Esophagus squamous epithelium (tissue), 5 donors: ENCODE measurements at places on chromosomes 16 and 17.

GRCh38 chr17:386141-386876 is 33.7 kb upstream of the RPH3AL start:
- no peak for DNase-seq

- DNase-seq = no peak
Observed at GRCh38 chr16:26795184-26795583, 271.5 kb upstream of the C16orf82 start.

DNA sequence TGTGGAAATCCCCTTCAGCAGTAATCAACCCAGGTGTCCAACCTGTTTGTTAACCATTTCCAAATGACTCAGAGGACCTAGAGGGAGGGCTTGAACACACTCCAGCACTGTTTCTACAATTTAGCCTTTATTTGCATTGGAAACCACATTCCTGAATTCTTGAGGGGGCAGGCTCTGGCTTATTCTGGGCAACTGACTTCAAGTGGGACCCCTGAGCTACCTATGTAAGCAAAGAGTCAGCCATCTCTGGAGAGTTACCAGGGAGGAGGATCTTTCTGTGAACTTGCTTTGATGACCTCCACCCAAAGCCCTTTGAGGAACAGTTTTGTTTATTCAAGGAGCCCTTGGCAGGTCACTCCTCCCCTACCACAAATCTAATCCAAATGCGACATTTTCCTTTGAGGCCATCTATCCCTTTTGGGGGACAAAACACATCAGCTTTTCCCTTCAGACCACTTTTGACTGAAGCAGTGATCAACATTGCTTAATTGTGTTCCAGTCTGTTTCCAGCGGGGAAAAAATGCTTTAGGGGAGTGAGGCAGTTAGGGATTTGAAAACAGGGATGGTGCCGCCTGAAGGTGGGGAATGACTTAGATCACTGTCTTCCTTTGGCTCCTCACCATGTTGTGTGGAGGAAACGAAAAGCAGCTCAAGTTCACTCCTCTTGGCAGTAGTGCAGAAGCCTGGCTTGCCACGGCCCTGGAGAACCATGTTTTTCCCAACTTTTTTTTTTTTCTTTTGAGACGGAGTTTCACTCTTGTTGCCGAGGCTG is 46.2 kb downstream of the TUBD1 start:
- no peak for DNase-seq

DNA sequence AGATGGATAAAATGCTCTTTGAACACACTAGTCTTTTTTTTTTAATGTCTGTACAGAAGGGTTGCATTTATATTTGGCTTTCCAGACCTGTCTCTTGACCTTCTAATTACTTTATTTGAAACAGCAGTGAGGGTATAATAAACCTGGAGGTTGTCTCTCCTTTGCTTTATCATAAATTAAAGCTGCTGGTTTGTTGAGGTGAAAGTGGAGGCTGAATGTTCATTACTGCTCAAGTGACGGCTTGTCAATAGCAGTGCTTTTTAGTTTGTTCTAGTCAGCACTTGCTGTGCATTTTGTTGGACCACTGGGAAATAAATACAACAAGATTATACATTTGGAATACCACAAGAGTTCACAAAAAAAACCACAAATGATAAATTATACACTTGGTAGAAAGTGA is 264.2 kb downstream of the IRX3 start:
- DNase-seq = no peak

GRCh38 chr17:2054512-2055291 is at the start of gene HIC1:
TSS of gene HIC1 (plus strand) at chr17:2055103. CDS start at chr17:2056691, 1,588 bp downstream.
- DNase-seq = no peak

DNA sequence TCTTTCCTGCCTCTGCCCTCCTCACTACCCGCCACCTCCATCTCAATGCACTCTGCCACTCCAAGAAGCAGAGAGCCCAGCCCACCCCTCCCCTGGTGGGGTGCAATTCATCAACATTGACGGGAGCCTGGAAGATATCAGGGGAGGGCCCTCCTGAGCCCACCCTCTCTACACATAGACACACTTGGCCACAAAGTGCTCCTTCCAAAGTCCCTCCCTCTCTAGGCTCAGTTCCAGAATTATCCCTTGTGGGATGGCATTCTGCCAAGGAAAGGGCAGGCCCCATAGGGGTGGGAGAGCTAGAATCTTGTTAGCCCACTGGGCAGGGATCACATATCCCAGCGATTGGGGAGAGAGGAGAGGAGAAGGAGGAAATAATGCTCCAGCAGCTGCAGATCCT is 66.2 kb downstream of the TMEM132E start:
- no peak for DNase-seq

- no peak for DNase-seq
Observed at GRCh38 chr17:76246080-76247066, 6.1 kb upstream of the RNF157 start.
